ENCODE measurements at places on chromosomes 7 and 10.

GRCh38 chr7:17109020-17109419, 189.4 kb upstream of the AHR start:
- no peak for DNase-seq

DNA sequence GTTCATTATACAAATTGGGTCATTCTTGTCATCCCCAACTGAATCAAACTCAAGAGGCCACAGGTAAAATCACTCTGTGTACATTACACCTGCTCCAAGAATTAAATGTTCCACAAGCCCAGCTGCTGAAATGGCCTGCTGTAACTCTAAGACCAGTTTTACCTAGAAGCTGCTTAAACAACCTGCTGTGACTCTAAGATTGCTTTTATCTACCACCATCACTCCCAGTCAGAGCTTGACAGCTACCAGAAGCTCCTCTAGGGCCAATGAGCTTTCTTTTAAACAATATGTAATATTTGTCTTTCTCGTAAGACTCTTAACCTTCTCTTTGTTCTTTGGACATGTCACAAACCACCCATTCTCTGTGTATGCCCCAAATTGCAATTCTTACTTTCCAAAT, 141.8 kb upstream of the LRGUK start:
- DNase-seq: no peak

GRCh38 chr10:3509355-3509754, 275.7 kb downstream of the KLF6 start:
- no peak for DNase-seq

DNA sequence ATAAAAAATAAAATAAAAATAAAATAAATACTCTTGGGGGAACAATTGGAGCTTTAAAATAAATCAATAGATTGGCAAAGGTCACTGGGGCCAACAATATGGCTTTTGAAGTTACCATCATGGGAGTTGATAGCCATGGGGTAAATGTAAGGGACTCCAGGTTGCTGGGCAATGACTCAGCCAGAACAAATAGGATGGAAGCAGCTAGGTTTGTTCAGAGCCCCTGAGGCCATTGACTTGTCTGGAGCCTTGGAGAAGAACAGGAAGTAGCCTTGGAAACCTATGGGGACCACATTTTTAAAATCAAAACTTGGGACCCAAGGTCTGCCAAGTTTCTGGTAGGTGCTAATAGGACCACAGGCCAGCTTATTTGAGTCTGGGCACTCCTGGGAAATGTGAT, 20.2 kb upstream of the FRA10AC1 start:
- DNase-seq: no peak

DNA sequence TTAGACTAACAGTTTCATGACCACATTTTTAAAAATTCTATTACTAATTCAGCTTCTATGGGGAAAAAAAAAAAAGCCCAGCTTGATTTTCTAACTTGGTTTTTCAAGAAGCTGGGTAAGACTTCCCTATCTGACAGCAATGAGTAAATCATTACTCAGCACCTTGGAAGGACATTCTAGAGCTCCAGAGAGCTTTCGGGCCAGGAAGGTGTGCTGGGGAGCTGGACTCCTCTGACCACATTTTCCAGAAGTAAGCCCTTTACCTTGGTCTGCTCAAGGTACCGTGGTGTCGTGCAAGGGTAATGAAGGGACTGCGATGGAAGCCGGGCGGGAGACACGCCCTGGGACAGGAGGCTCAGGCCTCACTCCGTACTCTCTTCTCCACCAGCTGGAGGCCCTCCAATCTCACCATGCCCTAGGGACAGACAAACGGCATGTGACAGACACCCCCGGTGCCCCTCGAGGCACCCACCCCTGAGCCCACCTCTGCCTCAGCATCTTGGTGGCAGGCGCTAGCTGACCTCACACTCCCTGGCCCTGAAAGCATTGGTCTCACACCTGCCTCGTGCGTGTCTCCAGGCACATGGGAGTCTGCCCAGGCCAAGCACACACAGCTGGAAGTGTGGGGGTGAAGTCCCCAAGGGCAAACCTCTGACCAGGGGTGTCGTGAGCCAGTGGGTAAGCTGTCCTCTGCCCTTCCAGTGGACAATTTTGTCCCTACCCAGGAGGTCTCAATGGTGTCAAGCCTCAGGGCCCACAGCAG, 152.1 kb downstream of the OAT start:
- DNase-seq: no peak

- no peak for DNase-seq
These were observed 580.3 kb downstream of the DNAJB6 start for GRCh38 chr7:157916946-157917640.

DNA sequence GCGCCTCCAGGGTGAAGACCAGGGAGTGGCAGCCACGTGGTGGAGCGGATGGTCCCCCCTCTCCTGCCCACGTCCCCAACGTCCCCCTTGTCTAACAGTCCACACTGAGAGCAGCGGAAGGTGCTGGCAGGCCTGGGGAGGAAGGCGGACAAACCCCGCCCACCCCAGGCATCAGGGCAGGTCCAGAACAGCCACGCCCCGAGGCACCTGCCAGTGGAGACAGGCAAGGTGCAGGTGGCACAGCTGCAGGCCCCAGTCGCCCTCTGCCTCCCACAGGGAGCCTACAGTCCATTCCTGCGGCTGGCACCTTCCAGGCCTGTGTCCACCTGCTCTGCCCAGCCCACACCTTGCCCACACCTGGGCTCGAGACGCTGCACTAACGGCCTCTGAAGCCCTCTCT, 24.9 kb downstream of the CYP2W1 start:
- DNase-seq: no peak

- DNase-seq: no peak
These were observed 197.2 kb downstream of the EBF3 start for GRCh38 chr10:129766611-129767550.

DNA sequence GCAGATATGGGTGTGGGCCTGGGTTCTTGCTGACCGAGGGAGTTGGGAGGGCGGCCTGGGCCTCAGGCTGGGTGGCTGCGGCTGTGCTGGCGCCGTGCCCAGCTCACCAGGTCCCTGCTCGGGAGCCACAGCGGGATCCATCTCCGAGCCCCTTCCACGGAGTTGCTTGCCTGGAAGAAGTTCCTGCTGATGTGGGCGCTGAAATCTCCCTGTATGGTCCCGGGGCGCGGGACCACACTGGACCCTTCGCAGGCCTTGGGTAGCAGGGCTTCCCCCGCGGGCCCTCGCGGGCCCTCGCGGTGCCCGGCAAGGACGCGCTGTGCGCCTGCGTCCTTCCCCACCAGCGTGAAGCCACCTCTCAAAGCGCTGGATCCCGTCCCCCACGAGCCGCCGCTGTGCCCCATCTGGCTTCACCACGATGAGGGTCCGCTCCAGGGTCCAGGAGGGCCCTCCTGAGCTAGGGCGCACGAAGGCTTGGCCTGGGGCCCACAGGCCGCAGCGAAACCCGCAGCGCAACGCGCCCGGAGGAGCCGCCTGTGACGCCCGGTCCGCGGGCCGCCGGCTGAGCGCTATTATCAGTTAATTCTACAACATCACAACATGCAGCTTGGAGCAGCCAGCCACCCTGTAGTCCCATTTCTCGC, 31.5 kb downstream of the RAB19 start:
- DNase-seq: no peak

DNA sequence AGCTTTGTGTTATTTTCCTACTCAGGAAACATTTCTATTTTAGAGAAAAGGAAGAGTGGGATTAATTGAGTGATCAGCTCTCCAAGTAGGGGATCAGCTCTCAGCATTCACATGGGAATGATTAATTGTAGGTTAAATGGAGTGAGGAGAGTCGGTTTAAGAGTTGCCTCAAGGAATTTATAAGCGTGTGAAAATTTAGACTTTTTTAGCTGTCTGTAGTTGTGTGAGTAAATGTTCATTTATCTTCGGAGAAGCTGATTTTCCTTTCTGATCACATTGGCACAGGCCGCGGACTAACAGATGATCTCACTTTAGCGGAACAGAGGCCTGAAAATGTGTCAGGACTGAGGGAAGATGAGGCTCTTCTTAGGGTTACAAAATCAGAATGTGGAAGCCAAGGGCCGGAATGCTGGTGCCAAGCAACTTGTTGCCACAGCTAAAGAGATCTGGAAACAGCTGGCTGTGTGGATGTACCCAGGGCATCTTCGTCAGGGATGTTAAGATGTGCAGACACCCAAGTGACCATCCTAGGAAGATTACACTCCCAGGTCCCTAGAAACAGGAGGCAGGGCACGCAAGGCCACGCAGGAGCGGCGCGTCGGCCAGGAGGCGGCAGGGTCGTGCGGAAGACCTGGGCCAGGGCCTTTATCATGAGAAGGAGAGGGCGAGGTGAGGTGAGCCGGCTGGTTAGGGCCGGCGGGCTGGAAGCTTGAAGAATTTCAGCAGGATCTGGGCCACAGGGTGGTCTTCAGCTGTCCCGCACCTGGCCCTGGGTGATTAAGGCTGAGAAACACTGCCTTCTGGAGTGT, 35.1 kb upstream of the TTYH3 start:
- no peak for DNase-seq

DNA sequence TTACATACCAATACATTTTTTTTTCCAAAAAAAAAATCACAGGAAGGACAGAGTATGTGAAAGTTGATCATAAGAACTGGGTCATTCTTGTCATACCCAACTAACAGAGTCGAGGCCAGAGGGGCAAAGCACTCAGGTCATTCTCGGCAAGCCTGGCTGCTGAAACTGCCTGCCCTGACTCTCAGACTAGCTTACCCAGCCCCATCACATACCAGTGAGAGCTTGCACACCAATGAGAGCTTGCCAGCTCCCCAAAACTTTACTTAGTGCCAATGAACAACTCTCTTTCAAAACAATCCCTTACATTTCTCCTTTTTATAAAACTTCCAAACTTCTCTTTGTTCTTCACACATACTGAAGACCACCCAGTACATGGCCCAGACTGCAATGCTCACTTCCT, 48.9 kb downstream of the VOPP1 start:
- DNase-seq: no peak

DNA sequence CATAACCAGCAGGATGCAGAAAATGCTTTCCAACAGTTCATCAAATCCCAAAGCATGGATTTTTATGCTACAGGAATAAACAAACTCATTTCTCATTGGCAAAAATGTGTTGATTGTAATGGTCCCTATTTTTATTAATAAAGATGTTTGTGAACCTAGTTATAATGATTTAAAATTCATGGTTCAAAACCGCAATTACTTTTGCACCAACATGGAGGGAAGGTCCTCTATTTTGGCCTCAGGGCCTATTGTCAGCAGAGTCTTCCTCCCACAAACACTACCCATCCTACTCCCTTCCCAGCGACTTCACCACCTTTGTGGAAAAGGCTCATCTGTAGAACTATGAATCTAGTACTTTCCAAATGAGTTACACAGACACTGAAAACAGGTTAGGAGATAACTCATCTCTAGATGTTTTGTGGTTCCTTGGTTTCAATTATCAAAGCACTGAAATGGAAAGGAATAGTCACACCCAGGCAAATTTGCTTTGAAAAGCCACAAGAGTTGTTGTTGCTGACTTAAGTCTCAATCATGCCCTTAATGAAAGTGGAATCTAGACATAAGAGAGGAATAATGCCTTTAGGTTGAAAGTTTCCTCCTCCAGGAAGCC, 59.4 kb upstream of the FRMD4A start:
- no peak for DNase-seq

DNA sequence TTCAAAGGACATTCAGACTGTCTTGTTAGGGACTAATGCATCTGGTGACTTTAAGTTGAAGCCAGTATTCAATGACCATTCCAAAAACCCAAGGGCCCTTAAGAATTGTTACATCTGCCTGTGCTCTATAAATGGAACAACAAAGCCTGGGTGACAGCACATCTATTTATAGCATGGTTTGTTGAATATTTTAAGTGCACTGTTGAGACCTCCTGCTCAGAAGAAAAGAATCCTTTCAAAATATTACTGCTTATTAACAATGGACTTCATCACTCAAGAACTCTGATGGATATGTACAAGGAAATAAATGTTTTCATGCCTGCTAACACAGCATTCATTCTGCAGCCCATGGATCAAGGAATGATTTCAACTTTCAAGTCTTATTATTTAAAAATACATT, 33.1 kb upstream of the CYP26C1 start:
- no peak for DNase-seq
